Activated CD8-positive, alpha-beta T cell treated with anti-CD3 and anti-CD28 coated beads for 36 hours (primary cell): ENCODE measurements at places on chromosomes 12 and 14.
A peak's percentile ranks its signal among the peaks of the same experiment; 100 is the strongest.

DNA sequence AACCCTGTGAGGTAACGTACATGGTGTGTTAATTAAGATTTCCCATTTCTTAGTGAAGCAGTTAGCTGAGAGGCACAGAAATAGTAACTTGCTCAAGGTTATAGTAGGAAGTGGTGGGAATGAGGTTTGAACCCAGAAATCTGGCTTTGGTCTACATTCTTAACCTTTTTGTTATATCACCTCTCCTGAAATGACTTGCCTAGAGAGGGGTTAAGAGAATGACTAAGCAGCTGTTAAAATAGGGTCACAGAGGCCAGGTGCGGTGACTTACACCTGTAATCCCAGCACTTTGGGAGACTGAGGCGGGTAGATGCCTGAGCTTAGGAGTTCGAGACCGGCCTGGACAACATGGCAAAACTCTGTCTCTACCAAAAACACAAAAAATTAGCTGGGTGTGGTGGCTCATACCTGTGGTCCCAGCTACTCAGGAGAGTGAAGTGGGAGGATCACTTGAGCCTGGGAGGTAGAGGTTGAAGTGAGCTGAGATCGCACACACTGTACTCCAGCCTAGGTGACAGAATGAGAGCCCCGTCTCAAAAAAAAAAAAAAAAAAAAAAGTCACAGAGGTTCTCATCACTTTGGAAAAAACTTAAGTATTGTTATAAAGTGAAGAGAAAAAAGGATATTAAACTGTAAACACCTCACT, 57.6 kb upstream of the RD3L start:
- no peaks in the 10 kb centered on the region for H3K4me1 ChIP-seq
- no peak overlapping the region for H3K4me3 ChIP-seq
- H3K36me3 ChIP-seq = no peaks in the 10 kb centered on the region
- peaks cover 4% of the 10 kb centered on the region for H3K27me3 ChIP-seq
- no peak overlapping the region for H3K27ac ChIP-seq
- DNase-seq = no peak

- DNase-seq = no peak
- H3K4me1 ChIP-seq = no peaks in the 10 kb centered on the region
- H3K27me3 ChIP-seq = peaks cover 8% of the 10 kb centered on the region
- no peak overlapping the region for H3K4me3 ChIP-seq
- no peaks in the 10 kb centered on the region for H3K36me3 ChIP-seq
Measured at GRCh38 chr12:65630555-65630954, 193.7 kb upstream of the HMGA2 start.

GRCh38 chr14:61151251-61151650, 129.9 kb downstream of the TMEM30B start:
- no peak for DNase-seq
- no peak overlapping the region for H3K4me3 ChIP-seq
- no peaks in the 10 kb centered on the region for H3K36me3 ChIP-seq
- no peaks in the 10 kb centered on the region for H3K4me1 ChIP-seq
- H3K27ac ChIP-seq = no peak overlapping the region
- peaks cover 7% of the 10 kb centered on the region for H3K27me3 ChIP-seq

GRCh38 chr14:61329478-61330051, 8.2 kb downstream of the PRKCH start:
- DNase-seq = peak; percentile 42
- H3K27ac ChIP-seq = peak overlapping the region; percentile 93
- no peaks in the 10 kb centered on the region for H3K27me3 ChIP-seq
- peak overlapping the region; percentile 99 for H3K4me3 ChIP-seq

GRCh38 chr12:92745856-92746550, 43.2 kb downstream of the PLEKHG7 start:
- H3K4me3 ChIP-seq = no peak overlapping the region
- H3K27ac ChIP-seq = no peak overlapping the region
- no peak for DNase-seq
- H3K27me3 ChIP-seq = no peaks in the 10 kb centered on the region
- H3K36me3 ChIP-seq = no peaks in the 10 kb centered on the region
